ENCODE measurements at places on chromosomes 1 and 21.

DNA sequence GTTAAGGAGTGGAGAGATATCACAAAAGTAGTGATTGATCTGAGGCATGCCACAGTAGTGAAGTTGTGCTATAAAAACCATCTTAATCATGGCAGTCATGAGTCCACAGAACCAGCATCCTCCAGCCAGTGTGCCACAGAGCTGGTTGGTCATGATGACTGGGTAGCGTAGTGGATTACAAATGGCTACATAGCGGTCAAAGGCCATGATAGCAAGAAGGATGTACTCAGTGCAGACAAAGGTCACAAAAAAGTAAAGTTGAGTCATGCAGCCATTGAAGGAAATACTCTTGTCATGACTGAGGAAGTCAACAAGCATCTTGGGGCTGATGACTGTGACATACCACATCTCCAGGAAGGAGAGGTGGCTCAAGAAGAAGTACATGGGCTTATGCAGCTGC lies 6.7 kb downstream of the OR6Y1 start:
- DNase-seq, result no peak

- no peak for DNase-seq
These were observed 117.8 kb downstream of the GLIS1 start for GRCh38 chr1:53621144-53621543.

GRCh38 chr1:158150523-158150922 lies 30.2 kb upstream of the CD1D start:
- DNase-seq, result no peak

- no peak for DNase-seq
These were observed 28.9 kb upstream of the C1orf87 start for GRCh38 chr1:60102267-60103061.

GRCh38 chr1:161198194-161198896 lies 509 bp downstream of the ADAMTS4 start:
- no peak for DNase-seq

DNA sequence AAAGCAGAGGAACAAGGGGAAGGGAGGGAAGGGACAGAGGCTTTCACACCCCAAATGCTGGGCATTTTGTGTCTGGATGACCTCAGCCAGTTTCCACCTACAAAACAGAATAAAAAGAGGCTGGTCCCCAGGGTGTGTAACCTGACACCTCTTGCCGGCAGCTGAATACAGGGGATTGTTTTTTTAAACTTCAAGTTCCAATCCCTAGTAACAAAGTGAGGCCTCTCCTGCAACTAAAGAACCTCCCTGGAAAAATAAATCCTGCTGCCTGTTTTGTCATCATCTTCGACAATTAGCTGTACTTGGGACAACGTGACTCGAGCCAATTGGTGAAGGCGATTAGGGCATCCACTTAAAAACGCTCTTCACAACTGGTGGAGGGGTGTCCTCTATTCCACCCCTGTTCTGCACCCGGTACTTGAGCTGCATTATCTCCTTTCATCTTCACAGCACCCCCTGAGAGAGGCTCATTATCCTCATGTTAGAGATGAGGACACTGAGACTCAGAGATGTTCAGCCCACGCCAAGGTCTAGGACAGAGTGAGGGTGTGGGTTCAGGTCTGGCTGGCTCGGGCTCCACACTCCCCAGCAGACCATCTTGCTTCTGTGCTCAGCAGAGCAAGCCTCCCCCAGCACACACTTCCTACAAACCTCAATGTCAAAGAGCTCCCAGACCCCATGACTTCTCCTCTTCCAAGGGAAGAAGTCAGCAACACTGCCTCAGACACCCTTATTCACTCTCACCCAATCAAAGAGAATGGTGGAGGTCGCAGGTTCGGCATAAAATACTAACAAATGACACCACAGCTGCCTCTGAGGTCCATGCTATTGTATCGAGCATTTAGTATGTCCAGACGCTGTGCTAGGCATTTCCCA lies 15.2 kb downstream of the ITPKB start:
- DNase-seq, result peak; percentile 49

DNA sequence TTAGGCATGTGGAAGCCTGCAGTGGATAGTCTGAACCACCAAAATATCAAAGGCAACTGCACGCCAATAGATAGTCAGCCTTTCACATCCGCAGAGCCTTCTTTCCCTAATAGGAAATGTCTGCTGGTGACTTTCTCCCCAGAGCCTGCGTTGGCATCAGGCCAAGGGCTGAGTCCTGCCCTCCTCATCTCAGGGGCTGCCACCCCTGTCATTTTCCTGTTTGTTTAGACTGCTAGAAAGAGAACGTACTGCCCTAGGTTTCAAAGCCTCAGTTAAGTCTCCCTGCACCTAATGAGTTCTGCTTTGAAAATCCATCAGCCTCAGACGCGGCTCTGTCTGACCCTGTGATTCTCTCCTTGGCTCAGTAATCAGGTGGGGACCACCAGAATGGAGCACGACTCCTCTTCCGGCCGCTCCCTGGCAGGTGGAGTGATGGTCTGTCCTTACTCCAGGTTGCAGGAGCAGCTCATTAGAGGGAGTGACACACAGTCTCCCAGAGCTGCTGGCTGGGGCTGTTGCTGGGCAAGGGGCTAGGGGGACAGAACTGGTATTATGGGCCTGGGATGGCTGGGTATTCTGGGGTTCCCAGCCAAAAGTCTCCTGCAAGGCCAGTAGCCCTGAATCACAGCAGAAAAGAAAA lies 27.3 kb downstream of the STUM start:
- no peak for DNase-seq

Data from NCI-H1694 (cell line).